ENCODE measurements at places on chromosomes 1 and 21. TPM values are rescaled to one million over a fixed set of nuclear protein-coding genes. Genes with fewer than 3 reads are reported as not detected.

DNA sequence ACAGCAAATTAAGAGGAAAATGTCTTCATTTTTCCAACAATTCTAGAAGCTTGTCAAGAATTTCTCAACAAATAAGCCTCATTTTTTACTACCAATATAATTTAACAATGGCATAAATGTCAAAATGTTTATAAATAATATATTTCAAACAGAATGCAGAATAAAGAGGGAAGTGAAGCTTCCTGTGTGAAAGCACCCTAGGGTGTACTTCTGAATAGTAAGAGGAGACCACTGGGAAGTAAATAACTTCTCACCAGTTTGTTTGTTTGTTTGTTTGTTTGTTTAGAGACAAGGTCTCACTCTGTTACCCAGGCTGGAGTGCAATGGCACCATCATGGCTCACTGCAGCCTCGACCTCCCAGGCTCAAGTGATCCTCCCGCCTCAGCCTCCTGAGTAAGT is 244.3 kb downstream of the SLC45A1 start:
- no peak for DNase-seq

GRCh38 chr1:33548319-33548718 is 75.9 kb downstream of the ZSCAN20 start:
- DNase-seq = no peak

DNA sequence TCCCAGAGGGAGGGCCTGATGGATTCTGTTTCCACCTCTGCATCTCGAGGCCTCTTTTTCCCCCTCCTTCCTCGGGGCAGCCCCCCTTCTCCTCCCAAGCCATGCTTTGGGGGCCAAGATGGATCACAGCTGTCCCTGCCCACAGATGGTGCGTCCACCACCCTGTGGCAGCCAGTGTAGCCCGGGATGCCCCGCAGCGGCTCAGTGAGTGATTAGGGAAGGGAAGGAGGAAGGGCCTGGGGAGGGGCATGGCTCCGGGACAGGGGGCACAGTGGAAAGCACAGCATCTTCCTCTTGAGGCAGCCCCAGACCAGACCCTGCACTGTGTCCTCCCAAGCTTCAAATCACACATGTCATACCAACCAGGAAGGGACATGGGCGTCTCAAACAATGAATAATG is 622.4 kb downstream of the MATN1 start:
- DNase-seq = no peak

GRCh38 chr1:85449356-85449755 is 15.6 kb downstream of the DDAH1 start:
- DNase-seq = no peak

DNA sequence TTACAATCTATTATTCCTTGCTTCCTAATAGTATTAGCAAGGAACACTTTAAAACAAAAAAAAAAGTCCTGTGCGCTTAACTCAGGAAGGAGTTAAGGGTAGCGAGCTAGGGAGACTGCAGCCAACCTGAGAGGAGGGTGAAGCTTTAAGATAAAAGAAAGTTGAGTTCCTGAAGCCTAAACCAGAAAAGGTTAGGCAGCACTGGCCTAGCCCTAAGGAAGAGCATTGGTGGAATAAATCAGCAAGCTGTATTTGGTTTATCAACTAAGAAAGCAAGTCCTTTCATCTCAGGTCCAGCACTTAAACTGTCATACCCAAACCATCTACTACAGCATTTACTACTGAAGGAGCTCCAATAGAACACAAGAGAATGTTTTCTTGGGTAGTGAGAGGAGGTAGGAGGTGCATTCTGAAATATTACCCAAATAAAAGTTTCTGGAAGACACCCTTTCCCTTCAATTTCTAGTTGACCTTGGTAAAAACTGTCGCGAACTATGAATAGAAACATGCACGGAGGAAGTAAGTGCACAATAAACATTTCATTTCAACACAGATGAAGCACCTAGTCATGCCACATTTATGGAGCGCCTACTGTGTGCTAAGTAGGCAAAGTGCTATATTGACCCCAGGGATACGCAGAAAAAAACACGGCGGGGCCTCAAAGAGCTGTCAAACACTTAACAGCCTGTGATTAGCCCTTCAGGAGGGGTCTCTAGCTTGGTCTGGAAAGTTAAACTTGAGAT is 1.3 kb downstream of the GLRX2 start:
- DNase-seq = no peak

GRCh38 chr1:205068001-205068400 is 16.3 kb downstream of the TMEM81 start:
- DNase-seq = no peak

DNA sequence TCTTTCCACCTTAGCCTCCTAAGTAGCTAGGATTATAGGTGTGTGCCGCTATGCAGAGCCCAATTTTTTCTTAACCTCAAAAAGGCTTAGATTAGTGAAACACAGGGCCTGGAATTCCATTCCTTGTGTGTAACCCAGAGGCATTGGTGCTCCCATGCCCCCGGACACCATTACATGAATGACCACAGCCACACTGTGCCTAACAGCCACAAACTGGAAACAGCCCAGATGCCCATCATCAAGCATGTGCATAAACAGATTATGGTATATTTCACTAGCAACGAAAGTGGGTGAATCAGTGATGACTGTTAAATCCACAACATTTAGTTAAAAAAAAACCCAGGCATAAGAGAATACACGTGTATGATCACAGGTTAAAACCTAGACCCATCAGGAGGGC is 24.4 kb downstream of the ADAM30 start:
- no peak for DNase-seq

The DTL gene
- not detected for total RNA-seq

- no peak for DNase-seq
Observed at GRCh38 chr1:226397955-226398636, 9.8 kb downstream of the PARP1 start.

DNA sequence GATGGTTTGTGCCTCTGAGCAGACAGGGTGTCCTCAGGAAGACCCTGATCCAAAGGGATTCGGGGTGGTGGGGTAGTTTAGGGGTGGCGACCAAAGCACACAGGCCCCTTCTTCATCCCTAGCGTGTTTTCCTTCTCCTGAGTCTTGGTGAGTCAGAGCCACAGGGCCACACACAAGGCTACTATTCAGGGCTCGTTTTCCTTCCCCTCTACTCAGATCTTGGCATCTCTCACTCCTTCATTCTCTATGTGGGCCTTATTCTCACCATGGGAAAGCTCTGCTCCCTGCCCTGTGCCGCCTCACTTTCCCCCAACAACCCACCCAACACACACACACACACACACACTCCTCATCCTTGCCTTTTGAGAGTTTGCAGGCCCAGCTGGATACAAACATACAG is 43.6 kb upstream of the WNT2B start:
- no peak for DNase-seq

- DNase-seq = no peak
Observed at GRCh38 chr21:14685568-14685967, 139.5 kb upstream of the SAMSN1 start.

DNA sequence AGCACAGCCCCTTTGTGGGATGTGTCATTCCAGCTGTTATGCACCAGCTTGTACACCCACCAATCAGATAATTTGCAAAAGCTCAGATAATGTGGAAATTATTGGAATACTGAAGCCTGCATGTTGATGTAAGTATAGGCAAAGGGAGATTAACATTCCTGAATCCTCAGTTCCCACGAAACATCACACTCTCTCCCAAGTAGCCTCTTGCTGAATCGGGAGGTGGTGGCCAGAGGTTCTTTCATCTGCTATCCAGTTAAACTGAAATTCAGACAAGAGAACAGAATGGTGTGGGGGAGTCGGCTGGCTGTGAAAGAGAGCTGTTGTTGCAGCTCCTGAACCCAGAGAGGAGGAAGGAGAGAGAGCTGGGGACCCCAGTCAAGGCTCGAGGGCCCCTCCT is 170.9 kb downstream of the ZBTB18 start:
- no peak for DNase-seq

GRCh38 chr1:215794156-215794555 is 227.1 kb downstream of the KCTD3 start:
- DNase-seq = no peak

The AMY2A gene
- total RNA-seq = not detected

The TCHH gene
- total RNA-seq = under 0.01 TPM

- no peak for DNase-seq
Observed at GRCh38 chr1:196594700-196595099, 13.5 kb downstream of the KCNT2 start.

DNA sequence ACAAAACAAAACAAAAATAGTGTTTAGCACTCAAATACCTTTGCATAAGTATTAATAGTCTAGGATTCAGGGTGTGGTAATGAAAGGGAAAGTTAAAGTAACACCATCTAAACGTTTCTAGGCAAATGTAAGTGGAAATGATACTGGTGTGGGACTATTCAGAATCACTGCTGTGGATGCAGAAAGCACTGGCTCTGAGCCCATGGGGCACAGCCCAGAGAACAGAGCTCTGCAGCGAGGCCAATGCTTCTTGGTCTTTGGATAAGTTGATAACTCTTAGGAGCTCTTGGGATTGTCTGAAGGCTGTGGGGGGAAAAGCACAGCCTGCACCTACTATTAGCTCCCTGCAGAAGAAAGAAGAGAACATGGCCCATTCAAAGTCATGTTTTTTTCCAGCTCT is 21.4 kb upstream of the DNM3 start:
- DNase-seq = no peak

The PTPRU gene
- total RNA-seq = 28.4 TPM

DNA sequence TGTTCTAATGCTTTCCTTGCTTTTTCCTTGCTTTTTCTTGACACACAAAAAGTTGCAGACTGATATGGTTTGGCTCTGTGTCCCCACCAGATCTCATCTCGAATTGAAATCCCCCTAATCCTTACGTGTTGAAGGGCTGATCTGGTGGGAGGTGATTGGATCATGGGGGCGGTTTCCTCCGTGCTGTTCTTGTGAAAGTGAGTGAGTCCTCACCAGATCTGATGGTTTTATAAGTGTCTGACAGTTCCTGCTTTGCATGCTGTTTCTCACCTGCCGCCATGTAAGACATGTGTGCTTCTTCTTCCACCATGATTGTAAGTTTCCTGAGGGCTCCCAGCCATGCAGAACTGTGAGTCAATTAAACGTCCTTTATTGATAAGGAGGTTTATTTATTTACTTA is 11.3 kb downstream of the SPATA17 start:
- DNase-seq = no peak

DNA sequence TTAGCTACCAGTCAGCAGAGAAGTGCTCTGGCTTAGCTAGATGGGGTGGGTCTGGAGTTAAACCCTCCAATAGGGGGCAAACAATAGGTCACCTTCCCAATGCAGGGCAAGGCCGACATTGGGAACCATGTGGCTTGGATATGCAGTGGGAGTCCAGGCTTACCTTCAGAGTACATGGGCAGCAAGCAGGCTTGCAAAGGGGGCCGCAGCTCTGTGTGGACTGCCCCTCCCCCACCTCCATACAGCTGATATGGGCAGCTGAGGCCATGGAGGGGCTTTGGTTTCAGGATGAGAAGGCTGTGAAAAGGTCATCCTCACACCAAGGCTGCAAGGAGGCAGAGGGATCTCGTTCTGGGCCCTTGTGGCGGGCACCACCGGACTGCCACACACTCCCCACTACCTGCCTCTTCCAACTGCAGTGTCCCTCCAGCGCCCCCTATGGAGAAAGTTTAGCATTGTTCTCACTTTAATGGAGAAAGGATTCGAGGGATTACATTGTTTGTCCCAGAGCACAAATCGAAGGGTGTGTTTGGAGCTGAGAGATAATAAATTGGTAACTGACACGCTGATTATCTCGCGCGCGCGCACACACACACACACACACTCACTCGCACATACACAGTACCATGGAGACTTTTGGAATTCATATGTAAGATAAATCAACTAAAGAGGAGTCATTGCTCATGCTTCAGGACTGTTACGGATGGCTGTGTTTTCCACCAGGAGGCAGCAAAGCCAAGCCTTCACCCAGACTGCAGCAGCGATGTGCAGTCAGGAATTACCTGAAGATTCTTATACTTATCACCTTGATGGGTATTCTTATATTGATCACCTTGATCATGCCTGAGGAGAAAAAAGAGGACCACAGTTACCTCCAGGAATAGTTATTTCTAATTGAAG is 7.0 kb upstream of the SMCP start:
- no peak for DNase-seq

DNA sequence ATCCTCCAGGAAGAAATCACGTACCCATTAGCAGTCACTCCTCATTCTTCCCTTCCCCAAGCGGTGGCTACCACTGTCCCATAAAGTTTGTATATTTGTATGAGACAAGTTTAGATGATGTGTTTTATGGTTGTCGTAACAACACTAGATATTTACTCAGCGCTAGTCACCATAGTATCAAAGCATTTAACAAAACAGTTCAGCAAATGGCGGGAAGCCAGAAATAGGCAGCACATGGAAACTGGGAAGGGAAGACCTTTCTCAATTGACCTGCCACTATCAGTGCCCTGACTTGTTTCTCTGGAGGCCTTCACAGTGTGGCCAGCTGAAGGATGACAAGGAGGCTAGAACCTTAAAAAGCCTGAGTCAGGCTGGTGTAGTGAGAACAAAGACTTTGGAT is 31.1 kb downstream of the CNST start:
- DNase-seq = peak; percentile 87

GRCh38 chr1:169163059-169163458 is 56.6 kb downstream of the ATP1B1 start:
- DNase-seq = no peak

The NHLH1 gene
- not detected for total RNA-seq

The LCE3D gene
- not detected for total RNA-seq

The PEAR1 gene
- 8.3 TPM for total RNA-seq

DNA sequence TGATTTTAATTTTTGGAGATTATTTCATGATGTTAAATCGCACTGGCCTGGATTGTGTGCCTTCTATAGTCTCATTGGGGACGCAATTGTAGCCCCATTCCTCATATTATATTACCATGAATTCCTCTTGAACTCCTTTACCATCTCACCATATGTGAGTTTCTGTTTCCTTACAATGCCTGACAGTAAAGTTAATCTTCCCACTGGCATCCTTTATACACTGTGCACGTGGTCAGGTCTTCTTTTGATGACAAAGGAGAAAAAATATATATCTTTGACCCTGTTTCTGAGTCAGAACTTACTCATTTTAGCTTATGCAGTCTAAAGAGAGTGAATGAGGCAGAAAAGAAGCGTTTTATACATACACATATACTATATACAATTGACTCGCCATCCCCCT is 774 bp upstream of the ABL2 start:
- no peak for DNase-seq

Data from sigmoid colon (tissue), 7 donors.